T-cell (primary cell): ENCODE measurements at places on chromosomes 13 and 19. TPM values are rescaled to one million over a fixed set of nuclear protein-coding genes. Genes with fewer than 3 reads are reported as not detected.

DNA sequence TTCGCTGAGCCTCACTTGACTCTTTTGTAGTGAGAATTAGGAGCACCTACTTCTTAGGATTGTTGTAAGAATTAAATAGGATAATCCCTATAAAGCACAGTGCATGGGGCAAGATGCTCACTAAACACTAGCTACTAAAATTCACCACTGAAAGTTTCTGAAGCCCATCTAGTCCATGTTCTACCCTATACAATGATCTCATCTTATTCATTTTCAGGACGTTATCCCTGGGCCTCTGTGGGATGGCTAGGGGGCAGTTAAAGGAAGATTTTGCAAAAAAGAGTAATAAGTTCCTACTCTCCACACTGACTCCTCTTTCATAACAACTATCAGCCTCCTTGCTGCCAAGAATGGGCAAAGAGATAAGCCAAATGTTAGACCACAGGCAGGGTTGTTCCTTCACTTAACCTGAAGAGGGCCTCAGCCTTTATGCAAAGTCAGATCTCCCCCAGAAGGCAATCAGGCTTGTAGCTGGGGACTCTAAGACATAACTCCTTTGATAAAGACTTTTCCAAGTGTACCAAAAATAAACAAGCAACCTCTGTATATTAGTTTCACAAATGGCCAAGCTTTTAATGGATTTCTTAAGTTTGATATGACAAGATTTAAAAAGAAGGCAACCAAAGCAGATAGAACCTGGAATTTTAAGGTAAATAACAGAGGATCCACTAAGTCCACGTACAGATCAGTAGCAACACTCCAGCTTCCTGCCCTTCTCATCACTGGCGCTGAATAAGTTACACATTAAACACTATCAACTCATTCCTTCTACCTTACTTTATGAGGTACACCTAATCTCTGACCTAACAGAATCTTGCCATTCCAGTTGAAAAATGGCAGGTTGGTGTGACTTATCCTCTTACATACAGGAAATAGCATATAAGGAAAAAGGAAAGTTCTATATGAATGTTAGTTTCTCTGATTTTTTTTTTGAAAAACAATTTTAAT lies 44.4 kb downstream of the ELF1 start:
- no peaks in the 10 kb centered on the region for H3K36me3 ChIP-seq
- H3K27ac ChIP-seq, result peak overlapping the region; percentile 47
- peak; percentile 29 for DNase-seq
- no peak overlapping the region for H3K4me3 ChIP-seq
- H3K27me3 ChIP-seq, result no peaks in the 10 kb centered on the region

The DHRS12 gene
- total RNA-seq, result 22.2 TPM

The IL11 gene
- total RNA-seq, result 0.53 TPM

DNA sequence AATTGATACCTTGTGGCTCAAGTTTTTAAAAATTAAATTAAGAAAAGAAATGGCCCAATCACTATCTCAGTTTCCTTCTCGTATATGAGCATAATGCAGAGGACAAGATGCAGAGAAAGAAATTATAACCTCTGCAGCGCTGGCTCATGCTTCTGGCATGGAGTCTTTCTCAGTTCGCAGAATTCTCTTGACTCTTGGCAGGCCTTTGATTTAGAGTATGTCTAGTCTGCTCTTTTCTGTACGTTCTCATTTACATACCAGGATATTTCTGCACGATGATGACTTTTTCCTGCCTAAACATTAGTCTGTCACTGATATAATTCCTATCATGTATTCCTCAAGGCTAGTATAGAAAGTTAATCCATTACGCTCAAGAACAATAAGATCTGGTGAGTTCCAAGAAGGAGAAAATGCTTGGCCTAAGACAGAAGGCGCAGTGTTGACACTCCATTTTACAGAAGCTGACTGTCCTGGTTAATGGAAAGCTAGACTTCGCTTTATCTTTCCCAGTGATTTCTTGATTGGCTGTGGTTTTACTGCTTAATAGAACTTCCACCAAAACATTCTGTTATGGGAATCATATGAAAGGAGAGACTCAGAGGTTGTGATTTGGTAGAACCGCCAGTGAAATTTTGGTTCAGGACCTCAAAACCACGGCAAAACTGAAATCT lies 1.7 kb upstream of the SMAD9 start:
- H3K36me3 ChIP-seq, result no peaks in the 10 kb centered on the region
- DNase-seq, result no peak
- H3K27me3 ChIP-seq, result peaks cover 20% of the 10 kb centered on the region
- peaks cover 2% of the 10 kb centered on the region for H3K4me1 ChIP-seq

The ZNF433 gene
- total RNA-seq, result 1.5 TPM

DNA sequence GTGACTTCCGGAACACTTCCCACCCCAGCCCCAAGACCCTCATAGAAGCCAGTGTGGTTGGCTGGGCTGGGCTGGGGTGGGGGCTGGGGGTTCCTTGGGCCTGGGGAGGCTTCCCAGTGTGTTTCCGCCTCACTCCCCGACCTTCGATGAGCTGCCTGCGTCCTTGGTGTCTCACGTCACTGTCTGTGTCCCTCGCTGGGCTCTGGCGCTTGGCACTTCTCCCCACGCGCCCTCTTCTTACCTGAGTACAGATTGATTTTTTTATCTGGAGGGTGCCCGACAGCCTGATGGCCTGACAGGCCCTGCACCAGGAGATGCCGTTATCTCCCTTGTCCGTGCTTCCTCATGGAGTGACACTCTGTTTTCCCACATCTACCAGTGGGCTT lies 7.6 kb upstream of the GRIN3B start:
- no peak overlapping the region for H3K27ac ChIP-seq
- peaks cover 21% of the 10 kb centered on the region for H3K27me3 ChIP-seq
- H3K4me1 ChIP-seq, result peaks cover 2% of the 10 kb centered on the region
- peaks cover 23% of the 10 kb centered on the region for H3K36me3 ChIP-seq

The FGF14 gene
- total RNA-seq, result 0.03 TPM

DNA sequence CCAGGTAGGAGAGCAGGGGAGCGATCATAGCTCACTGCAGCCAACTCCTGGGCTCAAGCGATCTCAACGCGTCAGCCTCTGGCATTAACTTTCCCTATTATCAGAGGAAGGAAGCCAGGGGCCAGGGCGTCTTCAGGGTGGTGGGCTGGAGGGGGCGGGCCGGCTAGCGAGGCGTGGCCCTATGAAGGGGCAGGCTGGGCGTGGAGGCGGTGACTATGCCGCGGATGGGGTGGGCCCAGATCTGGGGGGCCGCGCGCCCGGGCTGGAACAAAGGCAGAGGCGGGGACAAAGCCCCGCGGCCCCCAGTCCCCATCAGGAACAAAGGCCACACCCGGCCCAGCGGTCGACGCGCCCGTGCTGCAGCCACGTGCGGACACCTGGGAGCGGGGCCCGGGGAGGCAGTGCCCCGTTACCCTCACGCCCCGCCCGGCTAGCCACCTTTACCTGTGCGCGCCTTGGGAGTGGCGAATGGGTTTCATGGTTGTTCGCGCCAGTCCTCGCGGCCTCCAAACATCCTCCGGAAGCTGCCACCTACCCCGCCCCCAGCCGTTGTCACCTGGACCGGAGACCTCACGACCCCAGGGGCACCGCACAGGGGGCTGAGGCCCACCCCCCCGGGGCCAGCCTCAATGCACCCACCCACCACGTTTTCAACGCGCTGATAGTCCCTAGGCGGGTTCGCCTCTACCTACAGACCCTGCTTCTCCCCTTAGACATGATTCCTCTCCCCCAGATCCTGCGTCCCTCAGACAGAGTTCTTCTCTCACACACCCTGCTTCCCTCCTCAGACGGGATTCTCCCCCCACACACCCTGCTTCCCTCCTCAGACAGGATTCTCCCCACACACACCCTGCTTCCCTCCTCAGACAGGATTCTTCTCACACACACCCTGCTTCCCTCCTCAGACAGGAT lies 5.4 kb upstream of the TRIM28 start:
- H3K4me3 ChIP-seq, result peak overlapping the region; percentile 36
- H3K36me3 ChIP-seq, result no peaks in the 10 kb centered on the region
- H3K4me1 ChIP-seq, result peaks cover 3% of the 10 kb centered on the region
- H3K27me3 ChIP-seq, result peaks cover 51% of the 10 kb centered on the region
- H3K27ac ChIP-seq, result no peak overlapping the region

DNA sequence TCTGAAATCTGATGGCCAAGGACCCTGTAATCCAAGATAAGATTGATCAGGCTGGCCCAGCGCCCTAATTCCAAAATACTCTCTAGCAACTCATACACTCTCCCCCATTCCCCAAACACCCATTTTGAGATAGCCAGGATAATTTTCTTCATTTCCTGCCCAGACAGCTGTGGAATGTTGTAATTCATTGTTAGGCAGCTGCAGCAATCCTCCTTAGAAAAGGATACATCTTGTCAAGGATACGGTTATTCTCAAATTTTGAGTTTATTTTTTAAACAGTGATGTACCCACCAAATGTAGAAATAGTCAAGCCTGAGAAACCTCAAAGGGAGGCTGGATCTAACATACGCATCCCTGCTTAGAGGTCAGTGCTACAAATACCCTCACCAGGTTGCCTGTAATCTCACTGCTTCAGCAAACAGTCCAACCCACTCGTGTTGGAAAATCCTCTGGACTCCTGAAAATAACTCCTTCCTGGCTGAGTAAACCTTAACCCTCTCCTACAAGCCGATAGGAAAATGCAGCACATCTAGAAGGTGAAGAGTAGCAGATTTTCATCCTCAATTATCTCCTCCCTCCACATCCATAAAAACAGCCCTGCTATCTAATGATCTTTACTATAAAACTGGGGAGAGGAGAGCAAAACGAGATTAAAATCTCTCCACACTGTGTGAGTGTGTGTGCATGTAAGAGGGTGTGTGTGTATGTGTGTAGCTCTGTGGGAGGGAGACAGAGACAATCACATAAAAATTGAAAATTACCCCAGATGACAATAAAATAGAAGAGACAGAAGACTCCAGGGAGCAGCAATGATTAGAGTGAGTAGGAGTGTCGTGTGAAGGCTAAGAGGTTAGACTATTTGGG lies 683.1 kb downstream of the DIAPH3 start:
- no peaks in the 10 kb centered on the region for H3K27me3 ChIP-seq
- no peaks in the 10 kb centered on the region for H3K4me1 ChIP-seq
- H3K36me3 ChIP-seq, result no peaks in the 10 kb centered on the region
- DNase-seq, result no peak

DNA sequence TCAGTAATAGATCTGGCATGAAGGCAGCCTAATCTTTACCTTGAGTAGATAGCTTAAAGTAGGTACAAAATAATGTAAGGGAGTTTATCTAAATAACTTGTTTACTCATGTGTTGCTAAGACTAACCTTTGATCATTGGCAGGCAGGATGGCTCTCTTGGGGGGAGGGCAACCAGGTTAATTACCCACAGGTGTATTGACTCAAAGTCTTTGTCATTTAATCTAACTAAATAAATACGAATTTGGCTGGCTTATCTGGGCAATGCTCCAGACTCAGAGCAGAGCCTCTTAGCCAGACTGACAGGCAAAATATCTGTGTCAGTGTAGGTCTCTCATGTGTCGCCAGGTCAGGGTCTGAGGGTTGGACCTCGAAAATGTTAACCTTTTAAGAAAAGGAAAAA lies 283.4 kb upstream of the KLHL1 start:
- no peak for DNase-seq
- H3K27ac ChIP-seq, result no peak overlapping the region
- H3K4me1 ChIP-seq, result no peaks in the 10 kb centered on the region
- no peaks in the 10 kb centered on the region for H3K27me3 ChIP-seq

- no peak overlapping the region for H3K4me3 ChIP-seq
- DNase-seq, result no peak
- H3K36me3 ChIP-seq, result peaks cover 2% of the 10 kb centered on the region
- no peaks in the 10 kb centered on the region for H3K27me3 ChIP-seq
These were observed 3.5 kb upstream of the TLE5 start for GRCh38 chr19:3065675-3066357.

DNA sequence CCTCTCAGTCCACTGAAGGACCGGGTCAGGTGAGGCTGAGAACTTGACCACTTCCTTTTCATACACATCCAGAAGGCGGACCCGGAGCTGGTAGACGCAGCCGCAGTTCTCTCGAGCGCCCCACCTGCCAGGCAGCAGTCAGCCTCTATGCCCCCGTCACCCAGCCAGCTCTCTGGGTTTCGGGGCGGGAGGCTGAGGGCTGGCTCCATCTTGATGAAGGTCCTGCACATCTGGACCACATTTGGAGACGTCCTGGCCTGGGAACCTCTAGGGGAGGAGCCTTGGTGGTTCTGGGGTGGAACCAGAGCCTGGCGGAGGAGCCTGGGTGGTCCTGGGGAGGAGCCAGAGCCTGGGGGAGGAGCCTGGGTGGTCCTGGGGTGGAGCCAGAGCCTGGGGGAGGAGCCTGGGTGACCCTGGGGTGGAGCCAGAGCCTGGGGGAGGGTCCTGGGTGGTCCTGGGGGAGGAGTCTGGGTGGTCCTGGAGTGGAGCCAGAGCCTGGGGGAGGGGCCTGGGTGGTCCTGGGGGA lies 14.3 kb downstream of the MRPS12 start:
- no peak overlapping the region for H3K27ac ChIP-seq
- no peaks in the 10 kb centered on the region for H3K36me3 ChIP-seq
- no peak overlapping the region for H3K4me3 ChIP-seq

DNA sequence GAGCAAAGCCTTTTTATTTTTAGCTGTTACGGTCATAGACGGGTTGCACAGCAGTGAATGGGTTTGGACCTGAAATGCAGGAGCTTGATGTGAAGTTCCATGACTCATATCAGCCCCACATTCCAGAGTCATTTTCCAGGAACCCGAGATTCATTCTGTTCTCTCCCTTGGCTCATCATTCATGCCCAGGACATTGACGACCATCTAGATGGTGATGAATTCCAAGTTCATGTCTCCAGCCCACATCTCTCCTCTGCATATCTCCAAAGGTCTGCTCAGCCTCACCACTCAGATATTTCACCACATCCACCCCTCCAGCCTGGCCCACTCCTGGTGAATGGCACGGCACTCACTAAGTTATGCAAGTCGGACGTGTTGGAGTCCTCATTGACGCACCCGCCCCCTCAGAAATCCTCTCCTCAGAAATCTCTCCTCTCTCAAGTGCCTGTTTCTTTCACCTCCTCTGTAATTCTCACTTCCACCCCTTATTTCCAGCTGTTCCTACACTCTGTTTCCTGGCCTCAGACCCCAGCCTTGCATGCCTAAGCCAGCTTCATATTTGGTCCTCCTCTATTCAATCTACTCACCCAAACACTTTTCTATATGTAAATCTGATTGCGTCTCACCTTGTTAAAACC lies 83.1 kb downstream of the ALOX5AP start:
- no peak overlapping the region for H3K27ac ChIP-seq
- H3K4me1 ChIP-seq, result no peaks in the 10 kb centered on the region
- H3K27me3 ChIP-seq, result no peaks in the 10 kb centered on the region
- H3K36me3 ChIP-seq, result no peaks in the 10 kb centered on the region
- H3K4me3 ChIP-seq, result no peak overlapping the region

The LAIR1 gene
- total RNA-seq, result 66.0 TPM

- no peak overlapping the region for H3K27ac ChIP-seq
- H3K4me3 ChIP-seq, result no peak overlapping the region
- H3K36me3 ChIP-seq, result no peaks in the 10 kb centered on the region
- no peaks in the 10 kb centered on the region for H3K4me1 ChIP-seq
These were observed 15.7 kb upstream of the SUPT20H start for GRCh38 chr13:37075164-37075563.

DNA sequence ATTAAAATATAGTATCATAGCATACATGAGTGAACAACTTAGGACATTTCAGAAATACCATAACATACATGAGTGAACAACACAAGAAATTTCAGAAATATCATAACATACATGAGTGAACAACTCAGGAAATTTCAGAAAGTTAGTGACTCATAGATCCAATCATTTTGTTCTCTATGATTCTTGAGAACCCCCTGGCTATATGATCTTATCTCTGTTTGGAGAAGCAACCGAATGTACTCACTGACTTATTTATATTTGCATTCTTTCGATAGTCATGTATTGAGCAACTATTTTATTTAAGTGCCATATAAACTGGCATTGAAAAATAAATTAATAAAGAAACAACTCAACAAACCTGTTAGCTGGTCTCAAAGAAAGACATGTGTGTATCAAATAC lies 251.1 kb downstream of the EFNB2 start:
- DNase-seq, result no peak
- no peaks in the 10 kb centered on the region for H3K36me3 ChIP-seq
- no peak overlapping the region for H3K27ac ChIP-seq
- no peaks in the 10 kb centered on the region for H3K27me3 ChIP-seq
- H3K4me1 ChIP-seq, result no peaks in the 10 kb centered on the region
